ENCODE measurements at places on chromosomes 1 and 21. TPM values are rescaled to one million over a fixed set of nuclear protein-coding genes. Genes with fewer than 3 reads are reported as not detected.

The JAM2 gene
- total RNA-seq, result 10.0 TPM

GRCh38 chr1:173523329-173523728 lies 46.2 kb downstream of the PRDX6 start:
- H3K4me3 ChIP-seq, result no peak overlapping the region
- no peaks in the 10 kb centered on the region for H3K27me3 ChIP-seq
- peaks cover 3% of the 10 kb centered on the region for H3K4me1 ChIP-seq

The OR2T35 gene
- not detected for total RNA-seq

DNA sequence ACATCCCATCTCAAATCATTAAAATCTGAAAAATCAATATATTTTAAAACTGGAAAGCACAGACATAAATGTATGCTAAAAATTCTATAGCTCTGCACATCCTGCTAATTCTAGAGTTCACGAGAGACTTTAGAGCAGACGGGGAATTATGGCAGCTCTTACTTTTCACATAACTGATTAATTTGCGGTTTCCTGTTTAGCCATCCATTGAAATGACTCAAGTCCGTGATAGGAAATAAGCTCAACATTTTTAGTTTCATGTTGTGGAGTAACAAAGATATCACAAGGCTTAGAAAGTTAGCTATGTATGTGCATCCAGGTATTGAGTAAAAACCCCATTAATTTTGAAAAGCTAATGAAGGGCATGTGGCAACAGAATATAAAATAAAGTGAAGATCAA lies 123.2 kb downstream of the SMYD2 start:
- DNase-seq, result no peak
- peak overlapping the region; percentile 97 for H3K27ac ChIP-seq
- peaks cover 14% of the 10 kb centered on the region for H3K4me1 ChIP-seq
- no peaks in the 10 kb centered on the region for H3K27me3 ChIP-seq
- H3K4me3 ChIP-seq, result peak overlapping the region; percentile 62
- peaks cover 25% of the 10 kb centered on the region for H3K36me3 ChIP-seq

DNA sequence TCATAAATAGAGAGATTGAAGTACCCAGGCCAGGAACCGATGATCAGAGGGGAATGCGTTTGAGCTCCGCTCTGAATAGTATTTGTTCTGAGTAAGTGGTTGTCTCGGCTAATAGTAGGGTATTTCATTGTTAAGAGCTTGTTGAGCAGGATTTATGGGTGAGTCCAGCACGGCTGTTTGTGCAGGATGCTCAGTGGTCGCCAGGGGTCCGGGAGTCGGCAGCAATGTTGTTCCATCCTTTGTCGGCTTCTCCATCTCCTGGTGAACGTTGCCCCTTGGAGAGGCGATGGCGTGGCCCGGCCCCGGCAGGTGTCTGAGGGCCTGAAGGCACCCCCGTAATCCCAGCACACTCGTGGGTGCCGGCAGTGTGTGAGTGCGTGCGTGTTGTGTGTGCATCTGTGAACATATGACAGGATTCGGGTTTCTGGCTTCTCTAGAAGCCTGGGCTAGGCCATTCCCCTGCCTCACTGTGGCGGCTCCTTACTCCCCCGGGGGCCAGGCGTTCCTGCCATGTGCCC lies 160.8 kb upstream of the ARHGEF16 start:
- peaks cover 15% of the 10 kb centered on the region for H3K4me1 ChIP-seq
- no peaks in the 10 kb centered on the region for H3K36me3 ChIP-seq
- H3K4me3 ChIP-seq, result no peak overlapping the region
- DNase-seq, result no peak
- H3K27me3 ChIP-seq, result peaks cover 6% of the 10 kb centered on the region

GRCh38 chr1:43143441-43143888 lies 28.6 kb downstream of the EBNA1BP2 start:
- no peaks in the 10 kb centered on the region for H3K36me3 ChIP-seq
- DNase-seq, result no peak
- peaks cover 32% of the 10 kb centered on the region for H3K27me3 ChIP-seq

The S100A9 gene
- total RNA-seq, result 1,065 TPM

The CLDN17 gene
- total RNA-seq, result not detected

GRCh38 chr1:195731385-195731784 lies 876.9 kb downstream of the KCNT2 start:
- no peak for DNase-seq
- H3K4me3 ChIP-seq, result no peak overlapping the region
- H3K27me3 ChIP-seq, result no peaks in the 10 kb centered on the region
- H3K4me1 ChIP-seq, result no peaks in the 10 kb centered on the region

DNA sequence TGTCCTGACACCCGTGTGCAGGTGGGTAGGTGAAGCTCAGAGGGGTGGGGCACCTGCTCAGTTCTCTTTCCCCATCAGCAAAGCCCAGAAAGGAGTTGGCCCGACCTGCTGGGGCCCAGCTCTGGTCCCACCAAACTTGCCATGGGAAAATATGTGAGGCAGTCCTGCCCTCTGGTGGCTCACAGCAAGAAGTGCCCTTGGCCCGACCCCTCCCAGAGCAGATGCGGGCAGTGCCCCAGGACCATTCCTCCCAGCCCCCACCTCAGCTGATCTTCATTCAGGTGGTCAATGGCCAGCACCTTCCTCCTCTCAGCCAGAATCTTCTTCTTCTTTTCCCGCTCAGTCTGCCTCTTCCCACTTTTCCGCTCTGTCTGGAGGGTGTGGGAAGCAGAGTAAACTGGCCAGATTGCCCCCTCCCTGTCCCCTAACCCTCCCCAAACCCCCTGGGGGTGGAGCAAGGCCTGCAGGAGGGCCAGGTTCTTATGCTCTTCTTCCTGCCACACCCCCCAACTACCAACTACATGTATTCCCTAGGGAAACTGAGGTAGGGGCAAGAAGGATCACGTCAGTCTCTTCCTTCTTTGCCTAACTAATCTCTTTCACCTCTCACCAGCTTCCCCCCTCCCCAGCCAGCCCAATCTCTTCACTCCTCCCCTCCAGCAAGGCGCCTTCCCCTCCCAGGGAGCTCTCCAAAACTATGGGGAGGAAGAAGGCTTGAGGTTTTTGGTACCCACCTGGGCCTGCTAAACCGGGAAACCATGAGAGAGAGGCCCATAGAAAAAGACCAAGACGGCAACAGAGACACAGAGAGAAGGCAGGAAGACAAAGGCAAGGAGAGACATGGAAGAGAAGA lies 15.6 kb downstream of the TNNT2 start:
- H3K27me3 ChIP-seq, result no peaks in the 10 kb centered on the region
- no peak overlapping the region for H3K4me3 ChIP-seq
- no peak overlapping the region for H3K27ac ChIP-seq

- H3K27ac ChIP-seq, result no peak overlapping the region
- no peaks in the 10 kb centered on the region for H3K36me3 ChIP-seq
- H3K27me3 ChIP-seq, result peaks cover 4% of the 10 kb centered on the region
- peak; percentile 82 for DNase-seq
- no peaks in the 10 kb centered on the region for H3K4me1 ChIP-seq
Observed at GRCh38 chr1:234065794-234066447, 161.4 kb downstream of the SLC35F3 start.

DNA sequence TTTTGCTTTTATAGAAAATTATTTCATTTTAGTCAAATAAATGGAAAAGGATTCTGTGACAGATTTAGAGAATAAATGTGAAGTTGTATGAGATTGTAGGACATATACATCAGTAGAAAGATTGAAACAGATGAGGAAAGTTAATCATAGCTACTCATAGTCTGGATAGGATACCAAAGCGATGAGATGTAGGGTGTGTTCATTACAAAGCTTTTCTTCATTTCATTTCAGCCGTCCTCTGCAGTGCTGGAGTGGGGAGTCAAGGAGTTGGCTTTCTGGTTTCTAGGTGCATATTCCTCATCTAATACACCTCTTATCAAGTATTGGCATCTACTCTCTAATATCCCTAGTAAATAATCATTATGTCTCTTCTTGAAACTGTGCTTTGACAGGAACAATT lies 149.5 kb upstream of the NEGR1 start:
- DNase-seq, result no peak
- H3K4me1 ChIP-seq, result no peaks in the 10 kb centered on the region
- H3K27ac ChIP-seq, result no peak overlapping the region
- no peaks in the 10 kb centered on the region for H3K27me3 ChIP-seq
- H3K36me3 ChIP-seq, result no peaks in the 10 kb centered on the region
- H3K4me3 ChIP-seq, result no peak overlapping the region

DNA sequence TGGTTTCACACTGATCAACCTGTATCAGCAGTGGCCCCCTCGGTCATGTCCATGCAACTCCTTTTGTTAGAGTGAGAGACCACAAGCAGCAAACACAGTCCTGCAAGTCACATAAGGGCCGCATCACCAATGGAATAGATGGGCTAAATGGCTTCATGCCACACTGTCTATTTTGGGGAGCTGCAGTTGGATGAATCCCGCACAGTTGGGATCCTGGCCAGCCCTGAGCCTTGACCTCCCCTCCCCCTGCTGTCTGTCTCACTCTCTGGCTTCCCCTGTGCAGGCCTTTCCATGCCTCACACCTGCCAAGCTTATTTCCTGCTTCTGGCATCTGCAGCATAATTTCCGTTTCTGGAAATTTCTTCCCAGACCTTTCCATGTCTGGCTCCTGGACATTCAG lies 57.0 kb downstream of the CNIH3 start:
- H3K4me1 ChIP-seq, result peaks cover 11% of the 10 kb centered on the region
- H3K36me3 ChIP-seq, result no peaks in the 10 kb centered on the region
- H3K27ac ChIP-seq, result no peak overlapping the region
- H3K27me3 ChIP-seq, result peaks cover 23% of the 10 kb centered on the region

DNA sequence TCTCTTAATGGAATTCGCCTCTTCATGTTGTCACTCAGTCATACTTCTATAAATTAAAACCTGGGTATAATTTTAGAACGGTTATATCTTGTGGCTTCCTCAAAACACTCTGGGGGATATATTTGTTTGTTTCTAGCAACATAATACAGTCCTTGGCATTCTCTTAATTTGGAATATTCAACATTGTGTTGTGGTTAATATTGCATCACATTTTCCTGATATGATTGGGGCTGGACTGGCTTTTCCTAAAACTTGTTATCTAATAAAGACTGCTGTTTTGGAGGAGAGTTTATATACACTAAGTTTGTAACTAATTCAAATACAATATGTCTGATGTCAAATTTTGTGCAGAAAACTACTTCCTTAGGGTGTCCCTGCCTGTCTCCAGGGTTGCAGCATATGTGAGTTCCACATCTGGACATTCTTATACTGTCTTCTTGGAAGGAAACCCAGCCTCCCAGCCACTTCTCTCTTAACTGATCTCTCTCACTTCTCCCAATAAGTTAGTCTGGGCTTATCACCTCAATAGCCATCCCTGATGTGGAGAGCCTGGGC lies 892.6 kb downstream of the MRPL39 start:
- DNase-seq, result no peak

The LEMD1 gene
- 5.5 TPM for total RNA-seq

DNA sequence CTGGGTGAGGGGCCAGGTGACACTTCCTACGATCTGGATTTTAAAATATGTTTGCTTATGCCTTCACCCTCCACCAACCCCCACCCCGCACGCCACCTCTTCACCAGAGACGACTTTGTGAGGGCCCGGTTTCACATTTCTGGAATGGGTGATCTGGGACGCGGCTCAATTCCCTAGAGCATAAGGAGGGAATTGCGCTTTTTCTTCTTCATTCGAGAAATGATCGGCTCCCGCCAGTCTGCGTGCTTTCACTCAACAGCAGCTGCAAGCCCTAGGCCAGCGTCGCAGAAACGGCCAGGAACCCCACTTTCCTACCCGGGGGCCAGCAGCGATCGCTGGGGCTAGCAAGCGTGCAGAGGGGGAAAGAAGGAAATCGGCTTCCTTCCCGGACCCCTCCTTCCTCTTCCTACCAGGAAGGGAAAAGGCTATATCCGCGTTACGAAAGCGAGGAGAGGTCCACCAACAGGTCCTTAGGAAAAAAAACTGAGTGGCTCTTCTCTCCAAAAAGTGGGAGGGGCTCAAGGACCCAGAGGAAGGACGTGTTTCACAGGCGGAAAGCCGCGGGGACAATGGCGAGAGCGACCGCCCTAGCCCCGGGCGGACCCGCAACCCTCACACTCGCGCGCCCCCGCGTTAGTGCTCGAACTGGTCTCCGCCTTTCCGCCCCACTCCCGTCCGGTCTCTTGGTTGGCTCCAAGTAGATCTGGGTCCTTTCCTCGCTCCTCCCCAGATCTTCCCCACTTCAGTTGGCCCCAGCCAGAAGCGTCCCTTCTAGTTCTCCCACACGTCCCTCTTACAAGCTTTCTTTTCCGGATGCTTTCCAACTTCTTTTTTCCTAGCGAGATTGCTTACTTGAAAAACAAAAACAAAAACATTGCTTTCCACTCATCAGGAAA lies 1.1 kb upstream of the ADAMTS1 start:
- peaks cover 7% of the 10 kb centered on the region for H3K27me3 ChIP-seq
- H3K4me1 ChIP-seq, result peaks cover 34% of the 10 kb centered on the region
- H3K36me3 ChIP-seq, result peaks cover 20% of the 10 kb centered on the region
- peak; percentile 80 for DNase-seq
- peak overlapping the region; percentile 99 for H3K4me3 ChIP-seq

DNA sequence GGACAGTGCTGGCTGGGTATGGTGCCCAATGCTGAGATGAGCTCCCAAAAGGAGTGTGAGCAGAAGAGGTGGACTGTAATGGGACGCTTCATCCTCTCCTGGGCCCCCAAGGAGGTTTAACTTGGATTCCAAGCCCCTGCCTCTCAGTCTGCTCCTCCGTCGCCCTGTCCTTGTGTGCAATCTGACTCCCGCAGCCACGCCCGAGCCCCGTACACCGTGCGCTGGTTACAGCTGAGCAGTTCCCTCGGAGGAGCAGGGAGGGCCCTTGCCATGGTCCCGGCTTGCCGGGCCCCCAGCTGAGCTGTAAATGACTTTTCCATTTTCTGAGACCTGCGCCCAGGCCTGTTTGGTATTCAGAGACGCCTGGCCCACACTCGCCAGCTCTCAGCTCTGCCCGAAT lies 53.7 kb downstream of the PAX7 start:
- no peak overlapping the region for H3K27ac ChIP-seq
- H3K27me3 ChIP-seq, result peaks cover 64% of the 10 kb centered on the region
- H3K4me3 ChIP-seq, result no peak overlapping the region
- DNase-seq, result no peak
- no peaks in the 10 kb centered on the region for H3K36me3 ChIP-seq
- peaks cover 4% of the 10 kb centered on the region for H3K4me1 ChIP-seq

GRCh38 chr1:150180474-150180873 lies 30.8 kb downstream of the PLEKHO1 start:
- H3K4me1 ChIP-seq, result no peaks in the 10 kb centered on the region
- DNase-seq, result no peak
- H3K27me3 ChIP-seq, result no peaks in the 10 kb centered on the region

DNA sequence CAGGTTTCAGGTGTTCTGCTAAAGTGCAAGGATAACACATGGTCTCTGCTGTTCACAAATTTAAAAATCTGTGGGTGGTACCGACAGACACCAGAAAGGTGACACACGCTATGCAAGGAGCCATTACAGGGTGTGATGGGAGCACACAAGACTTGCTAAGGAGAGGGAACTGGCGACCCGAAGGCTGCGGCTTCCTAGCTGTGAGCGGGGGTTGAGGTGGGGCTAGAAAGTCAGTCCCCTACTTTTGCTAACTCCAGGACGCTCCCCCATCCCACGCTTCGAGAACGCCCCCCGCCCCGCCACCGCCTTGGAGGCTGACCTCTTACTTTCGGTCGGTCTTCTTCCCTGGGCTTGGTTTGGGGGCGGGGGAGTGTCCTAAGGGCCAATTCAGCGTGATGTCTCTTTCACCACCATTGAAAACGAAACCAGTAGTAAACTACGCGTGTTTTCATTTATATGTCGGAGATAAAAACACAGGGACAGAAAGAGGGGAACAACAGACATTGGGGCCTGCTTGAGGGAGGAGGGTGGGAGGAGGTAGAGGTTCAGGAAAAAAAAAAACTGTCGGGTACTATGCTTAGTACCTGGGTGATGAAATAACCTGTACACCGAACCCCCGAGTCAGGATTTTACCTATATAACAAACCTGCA lies 1.1 kb downstream of the CKS1B start:
- H3K4me3 ChIP-seq, result no peak overlapping the region
- H3K4me1 ChIP-seq, result peaks cover 29% of the 10 kb centered on the region
- no peak for DNase-seq
- H3K27ac ChIP-seq, result no peak overlapping the region

The COL16A1 gene
- 4.6 TPM for total RNA-seq

The OR2L3 gene
- not detected for total RNA-seq

The CFAP107 gene
- total RNA-seq, result 2.7 TPM
